ENCODE measurements at places on chromosomes 16 and 17.

DNA sequence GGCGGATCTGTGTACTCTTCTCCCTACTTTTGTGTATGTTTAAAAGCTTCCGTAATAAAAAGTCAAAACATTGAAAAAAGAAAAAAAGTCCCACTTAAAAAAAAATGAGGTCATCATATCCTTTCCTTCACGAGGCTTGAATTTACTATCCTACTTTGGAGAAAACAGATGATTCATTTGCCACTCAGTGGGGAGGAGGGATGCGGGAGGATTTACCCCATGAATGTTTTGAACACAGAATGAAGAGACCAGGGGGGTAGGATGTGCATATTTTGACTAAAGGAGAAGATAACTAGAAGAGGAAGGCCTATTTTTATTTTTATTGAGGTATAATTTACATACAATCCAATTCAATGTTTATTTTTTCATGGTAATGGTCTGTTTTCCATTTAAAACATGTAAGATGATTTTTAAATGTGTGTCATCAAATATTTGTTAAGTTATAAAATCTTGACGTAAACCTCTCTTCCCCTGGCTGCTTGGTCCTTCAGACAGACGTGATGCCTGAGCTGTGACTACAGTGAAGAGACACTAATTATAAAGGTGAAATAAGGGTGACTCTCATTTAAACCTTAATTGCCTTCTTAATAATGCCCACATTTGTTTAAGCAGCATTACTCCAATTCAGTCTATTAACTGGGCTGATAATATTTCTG is 135.4 kb upstream of the AXIN2 start:
- DNase-seq, result no peak

DNA sequence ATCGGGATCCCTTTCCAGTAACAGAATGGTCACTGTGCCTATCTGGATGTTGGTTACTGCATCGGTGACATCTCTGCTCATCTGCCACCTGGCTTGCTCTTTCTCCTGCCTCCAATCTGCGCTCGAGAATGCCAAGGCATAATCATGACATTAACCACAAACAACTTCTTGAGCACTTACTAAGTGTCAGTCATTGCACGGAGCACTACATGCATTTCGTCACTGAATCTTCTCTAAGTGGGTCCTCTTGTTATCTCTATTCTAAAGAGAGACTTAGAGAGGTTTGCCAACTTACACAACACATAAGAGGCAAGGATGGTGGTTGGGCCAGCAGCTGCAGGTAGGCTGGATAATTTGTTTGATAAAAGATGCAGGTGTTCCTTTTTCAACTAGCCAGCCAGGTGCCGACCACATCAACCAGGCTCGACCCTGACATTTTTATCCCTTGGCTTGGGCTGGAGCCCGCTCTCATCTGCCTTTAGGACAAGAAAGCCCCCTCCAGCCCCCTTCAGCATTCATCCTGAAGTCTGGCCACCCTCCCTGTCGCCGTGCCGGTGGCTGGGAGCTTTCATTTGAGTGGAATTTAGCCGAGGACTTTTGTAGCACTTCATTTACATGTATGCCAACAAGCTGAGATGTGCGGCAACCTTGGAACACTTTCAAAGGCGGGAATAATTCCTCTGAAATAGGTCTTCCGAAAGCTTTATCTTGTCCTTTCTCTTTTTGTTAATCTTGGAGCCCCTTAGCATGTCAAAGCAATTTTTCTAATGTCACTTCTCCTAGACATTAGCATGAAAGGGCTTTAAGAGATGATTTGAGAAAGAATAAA is 89.3 kb upstream of the NKD1 start:
- DNase-seq, result no peak

- no peak for DNase-seq
Observed at GRCh38 chr16:58448890-58449289, 51.1 kb upstream of the NDRG4 start.

- DNase-seq, result no peak
Observed at GRCh38 chr16:64962786-64963185, 159.1 kb downstream of the CDH11 start.

DNA sequence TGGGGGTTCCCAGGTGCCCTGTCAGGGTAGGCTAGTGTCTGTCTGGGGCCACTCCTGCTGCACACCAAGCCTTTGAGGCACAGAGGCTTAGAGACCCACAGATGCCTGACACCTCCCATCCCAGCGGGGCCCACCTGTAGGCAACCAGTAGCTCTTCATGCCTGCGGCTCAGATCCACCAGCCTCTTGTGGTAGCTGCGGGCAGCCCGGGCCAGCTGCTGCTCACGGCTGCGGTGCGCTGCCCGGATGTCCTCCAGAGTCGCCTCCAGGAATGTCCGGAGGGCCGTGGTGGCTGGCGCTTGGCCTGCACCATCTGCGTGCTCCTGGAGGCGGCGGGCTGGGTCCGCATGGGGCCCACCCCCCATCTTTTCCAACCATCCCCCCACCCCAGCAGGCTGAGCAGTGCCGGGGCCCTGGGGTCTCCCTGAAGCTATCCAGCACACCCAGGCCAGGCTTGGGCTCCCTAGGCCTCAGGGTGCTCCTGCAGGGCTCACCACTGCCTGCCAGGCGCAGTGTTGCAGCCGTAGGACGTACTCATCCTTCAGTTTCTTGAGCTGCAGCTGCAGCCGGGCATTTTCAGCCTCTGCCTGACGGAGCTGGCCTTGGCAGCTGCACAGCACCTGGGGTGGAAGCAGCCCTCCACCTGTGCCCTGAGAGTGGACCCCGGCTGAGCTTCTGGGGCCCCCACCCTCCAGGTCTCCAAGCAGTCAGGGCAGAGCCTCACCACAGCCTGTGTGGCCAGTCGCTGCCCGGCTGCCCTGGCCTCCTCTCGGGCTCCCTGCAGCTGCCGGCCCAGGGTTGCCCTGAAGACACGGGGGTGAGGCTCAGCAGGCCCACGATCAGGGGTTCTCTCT is 1.8 kb downstream of the CCDC78 start:
- DNase-seq, result no peak

DNA sequence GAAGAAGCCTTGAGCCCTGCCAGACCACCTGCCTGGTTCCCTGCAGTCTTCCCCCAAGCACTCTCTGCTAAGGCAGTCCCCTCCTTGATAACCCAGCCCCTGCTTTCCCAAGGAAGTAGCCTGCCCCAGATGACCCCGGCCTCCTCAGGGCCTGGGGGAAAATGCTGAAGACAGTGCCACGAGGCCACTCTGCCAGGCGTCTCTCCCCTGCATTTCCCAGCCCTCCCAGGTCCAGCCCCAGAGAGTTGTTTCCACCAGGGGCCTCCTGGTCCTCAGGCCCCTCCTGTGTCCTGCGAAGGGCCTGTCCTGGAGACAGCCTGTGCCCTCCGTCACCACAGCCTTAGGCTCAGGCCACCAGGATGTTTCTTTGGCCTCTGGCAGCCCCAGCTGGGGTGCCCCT is 96.4 kb downstream of the CCDC182 start:
- DNase-seq, result no peak

DNA sequence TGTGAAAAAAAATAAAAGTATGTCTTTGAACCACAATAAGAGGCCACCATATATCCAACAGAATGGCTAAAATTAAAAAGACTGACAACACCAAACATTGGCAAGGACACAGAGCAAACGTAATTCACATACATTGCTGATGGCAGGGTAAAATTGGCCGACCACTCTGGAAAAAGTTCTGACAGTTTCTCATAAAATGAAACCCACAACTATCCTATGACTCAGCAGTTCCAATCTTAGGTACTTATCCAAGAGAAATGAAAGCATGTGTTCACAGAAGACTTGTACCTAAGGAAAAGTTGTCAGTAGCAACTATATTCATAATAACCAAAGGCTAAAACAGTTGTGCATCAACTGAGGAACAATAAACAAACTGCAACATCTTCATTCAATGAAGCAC is 357.3 kb upstream of the XYLT1 start:
- DNase-seq, result no peak

- no peak for DNase-seq
Observed at GRCh38 chr17:69597898-69598692, 183.6 kb downstream of the MAP2K6 start.

- DNase-seq, result no peak
Observed at GRCh38 chr17:57670769-57671569, 74.1 kb downstream of the CCDC182 start.

DNA sequence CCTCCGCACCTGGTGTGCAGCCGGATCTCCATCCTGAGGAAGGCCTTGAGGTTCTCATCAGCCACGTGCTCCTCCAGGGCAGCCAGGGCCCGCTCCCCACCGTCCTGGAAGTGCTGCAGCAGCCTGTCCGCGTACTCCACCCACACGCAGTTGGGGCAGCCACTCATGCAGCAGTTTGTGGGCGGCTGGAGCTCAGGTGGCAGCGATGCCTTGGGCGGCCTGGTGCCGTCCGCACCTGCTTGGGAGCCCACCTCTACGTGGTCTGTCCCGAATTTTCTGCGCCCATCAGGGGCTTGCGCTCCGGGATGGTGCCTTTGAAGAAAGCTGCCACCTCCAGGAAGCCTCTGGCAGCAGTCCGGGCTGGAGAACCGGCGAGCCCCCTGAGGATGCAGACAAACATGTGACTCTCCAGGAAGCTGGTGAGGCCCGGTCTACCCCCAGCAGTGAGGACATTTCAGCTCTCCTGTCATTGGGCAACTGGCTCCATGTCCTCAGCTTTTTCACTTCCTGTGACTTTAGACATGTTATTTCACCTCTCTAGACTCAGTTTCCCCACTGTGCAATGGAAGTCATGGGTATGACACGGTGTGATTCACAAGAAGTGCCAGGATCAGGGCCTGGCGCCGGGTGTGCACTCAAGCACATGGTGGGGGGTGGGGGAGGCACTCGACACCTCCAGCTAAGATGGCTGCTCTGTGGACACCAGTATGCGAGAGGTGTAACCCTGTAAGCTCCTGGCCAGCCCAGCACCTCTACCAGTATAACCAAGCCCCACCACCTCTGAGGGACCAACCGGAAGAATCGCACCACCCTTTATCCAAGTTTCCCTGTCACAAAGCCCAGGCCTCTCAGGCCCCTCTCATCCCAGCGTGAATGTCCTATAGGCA is 957 bp downstream of the OXLD1 start:
- DNase-seq, result no peak

DNA sequence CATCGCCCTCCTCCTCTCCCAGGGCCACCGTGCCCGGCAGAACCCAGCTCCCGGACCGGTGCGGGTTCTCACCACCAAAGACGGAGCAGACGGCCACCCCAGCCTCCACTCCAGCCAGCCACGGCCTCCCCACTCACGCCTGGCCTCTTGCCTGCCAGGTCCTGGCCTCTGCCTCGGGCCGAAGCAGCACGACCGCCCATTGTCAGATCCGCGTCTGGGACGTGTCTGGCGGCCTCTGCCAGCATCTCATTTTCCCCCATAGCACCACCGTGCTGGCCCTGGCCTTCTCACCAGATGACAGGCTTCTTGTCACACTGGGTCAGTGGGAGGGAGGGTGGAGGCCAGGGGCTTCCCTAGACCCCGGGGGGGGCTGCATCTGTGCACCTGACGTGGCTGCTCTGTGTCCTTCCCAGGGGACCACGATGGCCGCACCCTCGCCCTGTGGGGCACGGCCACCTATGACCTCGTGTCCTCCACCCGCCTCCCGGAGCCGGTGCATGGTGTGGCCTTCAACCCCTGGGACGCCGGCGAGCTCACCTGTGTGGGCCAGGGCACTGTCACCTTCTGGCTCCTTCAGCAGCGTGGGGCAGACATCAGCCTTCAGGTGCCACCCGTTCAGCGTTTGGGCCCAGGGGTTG is 6.6 kb upstream of the RHOT2 start:
- no peak for DNase-seq

GRCh38 chr16:56964243-56965148 is 2.7 kb downstream of the CETP start:
- peak; percentile 69 for DNase-seq

GRCh38 chr17:32941419-32942032 is 13.6 kb downstream of the TMEM98 start:
- no peak for DNase-seq

GRCh38 chr17:69335058-69335457 is 8.1 kb upstream of the ABCA5 start:
- no peak for DNase-seq

DNA sequence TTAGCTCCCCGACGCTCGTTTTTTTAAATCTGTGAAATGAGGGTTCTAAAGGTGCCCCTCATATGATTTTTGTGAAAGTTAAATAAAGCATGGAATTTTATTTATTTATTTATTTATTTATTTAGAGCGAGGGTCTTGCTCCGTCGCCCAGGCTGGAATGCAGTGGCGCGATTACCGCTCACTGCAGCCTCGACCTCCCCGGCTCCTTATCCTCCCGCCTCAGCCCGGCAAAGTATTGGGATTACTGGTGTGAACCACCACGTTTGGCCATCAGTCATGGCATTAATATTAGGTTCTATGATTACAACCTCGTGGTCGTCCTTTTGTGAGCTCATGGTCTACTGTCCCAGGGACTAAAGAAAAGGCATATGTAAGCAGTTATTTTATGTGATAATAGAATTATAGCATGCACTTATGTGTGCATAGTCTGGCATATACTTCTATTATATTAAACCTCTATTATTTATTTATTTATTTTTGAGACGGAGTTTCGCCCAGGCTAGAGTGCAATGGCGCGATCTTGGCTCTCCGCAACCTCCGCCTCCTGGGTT is 557 bp upstream of the LUC7L start:
- no peak for DNase-seq

GRCh38 chr17:62062302-62062701 is 2.8 kb downstream of the MED13 start:
- DNase-seq, result no peak

GRCh38 chr16:11833951-11834695 is 17.2 kb downstream of the RSL1D1 start:
- DNase-seq, result no peak

GRCh38 chr16:3050487-3050886 is 4.1 kb downstream of the MMP25 start:
- DNase-seq, result no peak

DNA sequence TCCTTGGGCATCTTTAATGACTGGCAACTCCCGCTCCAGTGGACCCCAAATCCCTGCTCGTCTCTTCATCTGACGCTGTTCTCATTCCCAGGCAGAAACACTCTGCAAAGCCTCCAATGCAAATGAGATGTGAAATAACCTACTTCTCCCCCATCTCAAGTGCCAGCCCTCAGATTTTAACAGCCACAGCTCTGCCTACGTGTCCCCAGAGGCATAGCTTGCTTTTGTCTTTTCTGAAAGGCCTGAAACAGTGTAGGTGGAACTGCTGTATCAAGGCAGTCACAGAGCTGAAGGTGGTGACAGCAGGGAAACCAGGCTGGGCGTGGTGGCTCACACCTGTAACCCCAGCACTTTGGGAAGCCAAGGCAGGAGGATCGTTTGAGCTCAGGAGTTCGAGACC is 14.7 kb downstream of the RPH3AL start:
- DNase-seq, result no peak

DNA sequence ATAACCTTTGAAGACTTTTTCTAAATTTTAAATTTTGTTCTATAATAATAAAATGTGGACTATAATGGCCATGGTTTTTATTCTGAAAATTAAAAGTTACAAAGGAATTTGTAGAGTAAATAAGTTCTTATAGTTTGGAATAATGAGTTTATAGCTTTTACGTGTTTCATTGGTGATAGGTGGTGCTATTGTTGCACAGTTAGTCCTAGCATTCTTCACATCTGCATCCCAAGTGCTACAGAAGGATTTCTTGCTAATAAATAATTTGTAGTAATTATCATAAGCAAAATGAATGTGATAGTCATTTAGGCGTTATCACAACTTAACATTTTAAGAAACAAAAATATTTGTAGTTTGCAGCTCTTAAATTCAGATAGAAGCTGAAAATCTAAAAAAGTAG is 67.9 kb downstream of the BCAS3 start:
- no peak for DNase-seq

GRCh38 chr17:81217491-81217890 is 5.3 kb downstream of the CEP131 start:
- no peak for DNase-seq

GRCh38 chr17:36755586-36755985 is 154.2 kb downstream of the MRM1 start:
- DNase-seq, result no peak

All from bone marrow (tissue), 2 donors.